ENCODE measurements at places on chromosomes 7 and 10. TPM values are rescaled to one million over a fixed set of nuclear protein-coding genes. Genes with fewer than 3 reads are reported as not detected.

GRCh38 chr10:37865957-37866803 lies 8.8 kb upstream of the ZNF248 start:
- peak overlapping the region; percentile 50 for H3K4me3 ChIP-seq
- H3K36me3 ChIP-seq, result no peaks in the 10 kb centered on the region
- H3K27me3 ChIP-seq, result no peaks in the 10 kb centered on the region
- no peak for DNase-seq
- peak overlapping the region; percentile 43 for H3K27ac ChIP-seq

DNA sequence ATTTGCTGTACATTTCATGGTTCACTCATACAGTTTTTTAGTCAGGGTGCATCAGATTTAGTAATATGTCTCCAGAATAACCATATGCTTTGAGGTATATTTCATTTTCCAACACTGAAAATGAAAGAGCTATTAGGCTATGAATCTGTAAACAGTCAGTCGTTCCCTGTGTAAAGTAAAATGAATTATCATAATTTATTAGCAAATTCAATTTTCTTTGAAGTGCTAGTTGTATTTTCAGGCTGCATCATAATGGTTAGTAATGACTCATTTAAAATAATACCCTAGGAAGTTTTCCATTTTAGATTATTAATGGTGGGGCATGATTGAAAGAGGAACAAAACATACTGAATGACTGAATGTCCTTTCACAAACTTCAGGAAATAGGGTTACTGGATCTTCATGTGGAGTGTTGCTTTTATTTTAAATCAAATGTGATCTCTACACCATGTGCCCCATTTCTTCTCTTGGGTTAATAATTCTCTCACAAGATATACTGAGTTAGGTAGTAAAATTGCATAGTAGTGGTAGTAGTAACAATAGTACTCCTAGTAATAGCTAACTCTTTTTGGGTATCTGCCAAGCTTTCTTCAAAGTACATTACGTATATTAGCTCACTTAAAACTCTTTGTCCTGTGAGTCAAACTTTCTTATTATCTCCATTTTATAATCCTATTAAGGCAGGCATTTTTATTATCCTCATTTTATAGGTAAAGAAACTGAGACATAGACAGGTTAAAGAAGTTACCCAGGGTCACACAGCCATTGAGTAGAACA lies 476.5 kb downstream of the SUGCT start:
- no peaks in the 10 kb centered on the region for H3K36me3 ChIP-seq
- H3K4me3 ChIP-seq, result no peak overlapping the region
- no peak for DNase-seq
- peaks cover 6% of the 10 kb centered on the region for H3K4me1 ChIP-seq
- H3K27me3 ChIP-seq, result no peaks in the 10 kb centered on the region

DNA sequence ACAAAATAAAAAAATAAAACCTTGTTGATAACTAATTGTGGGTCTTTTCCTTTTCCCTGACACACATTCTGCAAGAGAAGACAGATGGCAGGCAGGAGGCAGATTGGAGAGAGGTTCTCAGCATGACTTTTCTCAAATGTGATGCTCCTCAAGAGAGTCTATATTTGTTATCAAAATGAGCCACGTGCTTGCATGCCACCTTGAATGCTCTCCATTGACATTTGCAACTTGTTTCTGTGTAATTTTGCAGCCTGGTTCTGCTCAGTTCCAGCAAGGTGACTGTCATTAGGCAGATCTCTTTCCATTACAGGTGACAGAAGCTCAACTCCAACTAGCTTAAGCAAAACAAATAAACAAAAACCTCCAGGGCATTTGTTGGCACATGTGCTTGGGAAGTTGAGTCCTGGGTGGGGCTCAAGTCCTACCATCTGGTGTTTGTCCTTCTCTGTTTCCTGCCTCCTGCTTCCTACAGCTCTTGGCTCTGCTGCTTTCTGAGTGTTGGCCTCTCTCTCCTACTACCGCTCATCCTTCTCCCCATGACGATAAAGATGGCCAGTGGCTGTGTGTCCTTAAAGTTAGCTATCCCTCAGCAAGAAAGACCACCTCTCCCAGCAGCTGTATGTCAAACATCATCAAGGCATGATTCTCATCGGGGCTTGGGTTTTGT lies 56.7 kb downstream of the GRK5 start:
- H3K36me3 ChIP-seq, result no peaks in the 10 kb centered on the region
- no peak for DNase-seq
- H3K27me3 ChIP-seq, result no peaks in the 10 kb centered on the region
- H3K4me3 ChIP-seq, result no peak overlapping the region
- peak overlapping the region; percentile 11 for H3K27ac ChIP-seq

GRCh38 chr10:1963341-1963740 lies 226.0 kb upstream of the ADARB2 start:
- H3K27me3 ChIP-seq, result peaks cover 1% of the 10 kb centered on the region
- no peak for DNase-seq
- H3K27ac ChIP-seq, result no peak overlapping the region
- no peak overlapping the region for H3K4me3 ChIP-seq
- H3K4me1 ChIP-seq, result no peaks in the 10 kb centered on the region

GRCh38 chr10:71082960-71083715 lies 129.2 kb upstream of the UNC5B start:
- no peak overlapping the region for H3K4me3 ChIP-seq
- H3K27me3 ChIP-seq, result peaks cover 4% of the 10 kb centered on the region
- no peak overlapping the region for H3K27ac ChIP-seq
- H3K4me1 ChIP-seq, result no peaks in the 10 kb centered on the region

DNA sequence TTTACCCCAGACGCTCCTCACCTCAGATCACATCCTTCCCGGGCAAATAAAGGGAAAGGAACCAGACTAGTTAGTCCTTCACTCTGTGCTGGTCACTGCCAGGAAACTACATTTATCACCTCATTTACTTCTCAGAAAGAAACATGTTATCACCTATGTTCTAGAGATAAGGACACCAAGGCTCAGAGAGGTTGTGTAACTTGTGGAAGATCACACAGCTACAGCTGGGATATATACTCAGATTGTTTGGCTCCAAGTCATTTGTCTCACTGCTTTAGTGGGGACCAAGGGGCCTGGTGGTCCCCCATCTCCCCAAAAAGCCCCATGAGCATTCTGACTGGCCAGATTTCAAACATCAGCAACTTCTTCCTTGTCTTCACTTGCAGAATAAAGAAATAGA lies 17.5 kb upstream of the BTBD16 start:
- DNase-seq, result no peak
- H3K27ac ChIP-seq, result no peak overlapping the region
- peaks cover 17% of the 10 kb centered on the region for H3K36me3 ChIP-seq
- peaks cover 6% of the 10 kb centered on the region for H3K4me1 ChIP-seq

GRCh38 chr7:152399344-152399743 lies 36.5 kb downstream of the KMT2C start:
- DNase-seq, result no peak
- H3K4me1 ChIP-seq, result no peaks in the 10 kb centered on the region
- no peak overlapping the region for H3K27ac ChIP-seq

GRCh38 chr10:101450277-101451080 lies 96.5 kb downstream of the BTRC start:
- no peak for DNase-seq
- H3K27me3 ChIP-seq, result no peaks in the 10 kb centered on the region
- H3K4me3 ChIP-seq, result no peak overlapping the region

DNA sequence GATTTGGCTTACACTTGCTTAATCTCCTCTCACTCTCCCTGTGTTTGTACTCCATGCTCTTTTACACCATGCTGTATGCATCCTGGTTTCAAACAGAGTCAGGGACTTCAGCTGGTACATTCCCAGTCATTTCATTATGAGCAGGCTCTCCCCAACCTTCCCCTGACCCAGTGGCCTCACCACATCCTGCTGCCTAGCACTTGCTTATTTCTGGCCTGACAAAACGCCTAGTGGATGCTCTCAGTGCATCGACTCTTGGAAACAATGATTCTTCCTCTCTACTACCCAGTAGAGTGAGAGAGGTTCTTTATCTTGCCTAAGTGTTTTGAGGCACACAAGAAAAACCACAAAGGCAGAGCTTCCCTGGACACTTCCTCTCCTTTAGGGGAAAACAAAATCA lies 63.4 kb downstream of the CAV1 start:
- H3K27me3 ChIP-seq, result peaks cover 9% of the 10 kb centered on the region
- H3K36me3 ChIP-seq, result no peaks in the 10 kb centered on the region
- H3K4me1 ChIP-seq, result peaks cover 22% of the 10 kb centered on the region
- no peak for DNase-seq
- no peak overlapping the region for H3K4me3 ChIP-seq
- H3K27ac ChIP-seq, result no peak overlapping the region

DNA sequence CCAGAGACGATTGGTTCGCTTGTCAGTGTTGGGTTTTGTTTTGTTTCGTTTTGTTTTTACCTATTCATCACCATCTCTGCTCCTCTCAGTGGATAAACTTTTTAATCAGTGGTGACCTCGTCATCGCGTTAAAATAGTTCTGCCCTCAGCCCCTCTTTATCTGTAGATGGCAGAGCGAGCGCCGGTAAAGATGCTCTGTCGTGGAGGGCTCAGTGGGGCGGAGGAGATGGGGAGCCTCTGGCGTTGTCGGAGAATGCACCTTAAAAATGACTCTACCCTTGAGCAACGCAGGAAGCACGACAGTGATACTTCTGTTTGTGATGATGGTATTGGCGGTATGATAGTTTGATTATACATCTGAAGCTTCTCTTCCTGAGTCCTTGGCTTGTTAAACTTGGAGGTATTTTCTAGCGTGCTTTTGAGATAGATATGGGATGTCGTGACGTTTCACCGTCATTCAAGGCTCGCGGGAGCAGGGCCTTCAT lies 554 bp downstream of the CSGALNACT2 start:
- H3K4me3 ChIP-seq, result peak overlapping the region; percentile 95
- H3K4me1 ChIP-seq, result peaks cover 33% of the 10 kb centered on the region
- no peak for DNase-seq
- no peaks in the 10 kb centered on the region for H3K36me3 ChIP-seq
- no peaks in the 10 kb centered on the region for H3K27me3 ChIP-seq

DNA sequence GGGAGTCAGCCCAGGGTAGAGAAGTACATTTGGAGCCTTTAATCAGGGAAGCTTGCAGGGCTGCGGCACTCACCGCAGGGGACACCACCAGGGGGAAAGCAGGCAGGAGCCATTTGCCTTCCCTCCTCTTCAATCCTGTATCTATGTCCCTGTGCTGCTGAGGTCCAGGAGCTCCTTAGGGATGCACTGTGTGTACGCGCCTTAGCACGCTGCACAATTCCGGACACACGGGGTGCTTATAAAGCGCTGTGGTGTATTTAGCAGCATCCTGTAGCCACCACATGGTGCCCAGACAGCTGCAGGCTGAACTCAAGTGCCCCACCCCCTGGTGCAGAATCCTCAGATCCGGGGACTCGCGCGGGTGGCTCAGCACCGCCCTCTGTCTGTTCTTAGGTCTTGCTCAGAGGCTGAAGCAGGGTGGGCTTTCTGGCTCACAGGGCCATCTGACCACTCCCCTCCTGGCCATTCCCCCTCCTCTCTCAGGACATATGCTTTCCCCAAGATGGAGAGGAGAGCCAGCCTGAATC lies 421.4 kb downstream of the SDK1 start:
- H3K36me3 ChIP-seq, result no peaks in the 10 kb centered on the region
- no peak overlapping the region for H3K27ac ChIP-seq
- no peaks in the 10 kb centered on the region for H3K4me1 ChIP-seq
- H3K27me3 ChIP-seq, result no peaks in the 10 kb centered on the region
- H3K4me3 ChIP-seq, result no peak overlapping the region

- no peak overlapping the region for H3K4me3 ChIP-seq
- no peak overlapping the region for H3K27ac ChIP-seq
- 0 out of 2 replicates have a peak, but pooled peaks cover 7% of the 10 kb centered on the region for H3K4me1 ChIP-seq
- DNase-seq, result no peak
These were observed 137.7 kb downstream of the AHR start for GRCh38 chr7:17436126-17436525.

GRCh38 chr7:142542942-142543341 lies 206.3 kb upstream of the PRSS1 start:
- H3K36me3 ChIP-seq, result no peaks in the 10 kb centered on the region
- H3K4me3 ChIP-seq, result no peak overlapping the region
- DNase-seq, result no peak

DNA sequence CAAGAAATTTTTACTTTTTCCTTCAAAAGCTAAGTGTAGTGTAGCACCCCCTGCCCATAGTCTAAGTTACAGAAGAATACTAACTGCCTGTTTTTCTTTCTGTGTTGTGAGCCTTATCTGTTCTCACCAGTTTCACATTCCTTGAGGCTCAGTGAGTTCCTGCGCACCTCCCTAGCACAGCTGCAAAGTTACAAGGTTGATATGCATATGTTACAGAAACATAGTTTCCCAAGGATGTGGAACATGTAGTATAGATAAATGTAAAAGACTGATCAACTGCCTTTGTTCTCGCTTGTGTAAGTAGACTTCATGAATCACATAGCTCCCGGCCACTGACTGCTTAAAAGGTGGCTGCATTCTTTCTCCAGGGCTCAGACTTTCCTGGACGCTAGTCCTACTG lies 6.7 kb upstream of the ZNF33B start:
- peaks cover 5% of the 10 kb centered on the region for H3K27me3 ChIP-seq
- no peak for DNase-seq
- no peaks in the 10 kb centered on the region for H3K36me3 ChIP-seq
- H3K4me1 ChIP-seq, result peaks cover 26% of the 10 kb centered on the region

- no peak overlapping the region for H3K27ac ChIP-seq
- H3K4me1 ChIP-seq, result no peaks in the 10 kb centered on the region
- no peaks in the 10 kb centered on the region for H3K27me3 ChIP-seq
- H3K4me3 ChIP-seq, result no peak overlapping the region
- DNase-seq, result no peak
These were observed 49.5 kb upstream of the PITRM1 start for GRCh38 chr10:3222068-3222467.

PRXL2A gene
- 57.4 TPM for total RNA-seq

ACSM6 gene
- total RNA-seq, result not detected

NODAL gene
- not detected for total RNA-seq

HOXA1 gene
- total RNA-seq, result 0.20 TPM

CFAP58 gene
- not detected for total RNA-seq

FAM3C gene
- 11.3 TPM for total RNA-seq

FAM20C gene
- 14.5 TPM for total RNA-seq

PON3 gene
- 14.1 TPM for total RNA-seq
